ENCODE measurements at places on chromosomes 16 and 17.

GRCh38 chr16:84138824-84139627, 6.0 kb downstream of the HSDL1 start:
- no peak overlapping the region for H3K27ac ChIP-seq
- peaks cover under 1% of the 10 kb centered on the region for H3K36me3 ChIP-seq
- no peak for DNase-seq

GRCh38 chr17:9529033-9529700, 46.5 kb downstream of the STX8 start:
- no peaks in the 10 kb centered on the region for H3K27me3 ChIP-seq
- H3K27ac ChIP-seq: no peak overlapping the region
- no peak for DNase-seq
- H3K4me1 ChIP-seq: no peaks in the 10 kb centered on the region
- H3K4me3 ChIP-seq: no peak overlapping the region

- peaks cover 4% of the 10 kb centered on the region for H3K36me3 ChIP-seq
- H3K27ac ChIP-seq: no peak overlapping the region
- no peaks in the 10 kb centered on the region for H3K27me3 ChIP-seq
- no peaks in the 10 kb centered on the region for H3K4me1 ChIP-seq
Observed at GRCh38 chr17:75910699-75911098, 6.0 kb upstream of the MRPL38 start.

DNA sequence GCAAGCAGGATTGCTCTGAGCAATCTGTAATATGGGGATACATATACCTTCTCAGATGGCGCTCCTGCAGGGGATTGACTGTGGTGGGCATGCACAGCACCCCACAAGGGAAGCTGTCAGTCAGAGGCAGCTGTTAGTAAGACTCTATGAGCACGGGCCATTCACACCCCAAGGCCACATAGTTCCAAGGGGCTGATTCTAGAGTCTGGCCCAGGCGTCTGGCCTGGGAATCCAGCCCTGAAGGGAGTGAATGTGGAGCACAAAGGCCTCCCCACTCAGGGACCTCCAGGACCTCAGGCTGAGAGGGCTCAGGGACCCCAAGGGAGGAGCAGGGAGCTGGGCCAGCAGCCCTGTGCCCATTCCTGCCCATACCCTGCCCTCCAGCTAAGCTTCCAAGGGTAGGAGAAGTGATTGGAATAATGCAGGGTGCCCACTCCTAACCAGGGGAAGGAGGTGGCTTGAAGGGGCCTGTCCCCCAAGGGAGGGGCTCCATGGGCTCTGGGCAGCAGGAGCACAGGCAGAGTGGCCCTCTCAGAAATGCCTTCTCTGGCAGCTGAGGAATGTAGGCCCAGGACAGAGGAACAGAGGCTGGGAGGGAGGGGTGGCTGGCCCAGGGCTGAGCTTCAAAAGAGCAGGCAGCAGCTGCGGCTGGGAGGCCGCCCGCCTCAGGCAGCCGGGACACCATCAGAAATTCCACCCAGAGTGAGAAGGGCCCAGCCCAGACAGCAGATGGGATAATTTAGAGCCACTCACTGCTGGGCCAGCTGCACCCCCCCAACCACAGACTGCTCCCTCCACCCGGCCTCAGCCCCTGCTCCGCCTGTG, 48.9 kb upstream of the MRPS23 start:
- H3K4me1 ChIP-seq: no peaks in the 10 kb centered on the region
- no peak for DNase-seq
- H3K4me3 ChIP-seq: no peak overlapping the region
- no peak overlapping the region for H3K27ac ChIP-seq
- no peaks in the 10 kb centered on the region for H3K36me3 ChIP-seq

DNA sequence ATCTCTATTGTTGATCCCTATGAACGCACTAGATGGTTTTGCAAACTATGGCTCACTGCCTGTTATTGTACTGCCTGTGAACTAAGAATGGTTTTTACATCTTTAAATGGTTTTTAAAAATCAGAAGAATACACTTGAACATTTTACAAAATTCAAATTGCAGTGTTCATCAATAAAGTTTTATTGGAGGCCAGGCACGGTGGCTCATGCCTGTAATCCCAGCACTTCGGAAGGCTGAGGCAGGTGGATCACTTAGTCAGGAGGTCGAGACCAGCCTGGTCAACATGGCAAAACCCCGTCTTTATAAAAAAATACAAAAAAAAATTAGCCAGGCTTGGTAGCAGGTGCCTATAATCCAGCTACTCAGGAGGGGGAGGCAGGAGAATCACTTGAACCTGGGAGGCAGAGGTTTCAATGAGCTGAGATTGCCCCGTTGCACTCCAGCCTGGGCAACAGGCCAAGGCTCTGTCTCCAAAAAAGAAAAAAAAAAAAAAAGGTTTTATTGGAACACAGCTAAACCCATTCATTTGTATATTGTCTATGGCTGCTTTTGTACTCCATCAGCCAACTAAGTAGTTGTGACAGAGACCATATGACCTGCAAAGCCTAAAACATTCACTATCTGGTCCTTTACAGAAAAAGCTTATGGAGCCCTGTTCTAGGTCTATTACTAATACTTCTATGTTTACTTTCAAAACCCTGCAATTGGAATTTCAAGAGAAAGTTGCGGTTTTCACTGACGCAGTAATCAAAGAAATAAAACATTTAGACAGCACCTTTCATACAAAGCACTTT, 18.9 kb downstream of the IKZF3 start:
- H3K27me3 ChIP-seq: no peaks in the 10 kb centered on the region
- peaks cover 20% of the 10 kb centered on the region for H3K36me3 ChIP-seq
- no peak overlapping the region for H3K4me3 ChIP-seq
- DNase-seq: no peak
- H3K4me1 ChIP-seq: peaks cover 69% of the 10 kb centered on the region
- H3K27ac ChIP-seq: peak overlapping the region; percentile 70

- H3K4me3 ChIP-seq: no peak overlapping the region
- no peak overlapping the region for H3K27ac ChIP-seq
- H3K4me1 ChIP-seq: no peaks in the 10 kb centered on the region
- H3K27me3 ChIP-seq: no peaks in the 10 kb centered on the region
- no peaks in the 10 kb centered on the region for H3K36me3 ChIP-seq
Observed at GRCh38 chr17:70621566-70621965, 452.2 kb downstream of the KCNJ2 start.

All from central memory CD8-positive, alpha-beta T cell (primary cell).